ENCODE measurements at places on chromosomes 4 and X.

GRCh38 chrX:12949927-12950656 lies 24.8 kb upstream of the TMSB4X start:
- no peak for DNase-seq

- DNase-seq, result no peak
Observed at GRCh38 chr4:89303177-89303576, 4.4 kb downstream of the GPRIN3 start.

DNA sequence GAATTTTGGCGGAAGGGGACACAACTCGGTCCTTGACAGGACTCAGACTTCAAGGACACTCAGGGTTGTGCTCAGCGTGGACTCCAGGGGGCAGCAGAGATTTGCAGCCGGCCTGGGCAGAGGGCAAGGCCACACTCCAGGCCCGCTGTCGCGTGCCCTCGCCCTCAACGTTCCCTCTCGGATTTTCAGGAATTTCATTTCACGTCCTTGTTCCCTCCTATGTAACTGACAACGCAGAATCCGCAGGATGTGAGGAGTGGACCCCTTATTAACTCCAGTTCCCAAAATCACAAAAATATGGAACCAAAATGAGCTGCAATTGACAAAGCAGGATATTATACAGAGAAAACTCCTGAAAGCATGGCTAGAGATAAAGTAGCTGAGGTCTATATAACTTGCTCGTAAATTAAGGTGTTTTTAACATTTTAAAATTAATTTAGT lies 21.0 kb upstream of the DCTD start:
- DNase-seq, result peak; percentile 37

- DNase-seq, result no peak
Observed at GRCh38 chr4:176436293-176436973, 116.7 kb downstream of the SPCS3 start.

- DNase-seq, result no peak
Observed at GRCh38 chr4:169626331-169627282, 6.2 kb downstream of the CLCN3 start.

GRCh38 chr4:152666946-152667345 lies 12.9 kb downstream of the TMEM154 start:
- no peak for DNase-seq

DNA sequence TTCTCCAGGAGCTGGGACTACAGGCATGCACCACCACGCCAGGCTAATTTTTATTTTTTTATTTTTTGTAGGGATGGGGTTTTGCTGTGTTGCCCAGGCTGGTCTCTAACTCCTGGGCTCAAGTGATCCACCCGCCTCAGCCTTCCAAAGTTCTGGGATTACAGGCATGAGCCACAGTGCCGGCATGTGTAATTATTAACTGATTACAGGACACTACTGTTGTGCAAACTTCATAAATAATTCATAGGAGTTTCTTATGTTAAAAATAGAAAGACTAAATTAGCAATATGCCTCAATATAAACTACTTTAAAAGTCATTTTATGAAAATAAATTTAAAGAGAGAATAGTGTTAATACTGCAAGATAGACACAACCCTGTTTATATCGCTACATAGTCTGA lies 221.9 kb downstream of the SNCA start:
- DNase-seq, result no peak

DNA sequence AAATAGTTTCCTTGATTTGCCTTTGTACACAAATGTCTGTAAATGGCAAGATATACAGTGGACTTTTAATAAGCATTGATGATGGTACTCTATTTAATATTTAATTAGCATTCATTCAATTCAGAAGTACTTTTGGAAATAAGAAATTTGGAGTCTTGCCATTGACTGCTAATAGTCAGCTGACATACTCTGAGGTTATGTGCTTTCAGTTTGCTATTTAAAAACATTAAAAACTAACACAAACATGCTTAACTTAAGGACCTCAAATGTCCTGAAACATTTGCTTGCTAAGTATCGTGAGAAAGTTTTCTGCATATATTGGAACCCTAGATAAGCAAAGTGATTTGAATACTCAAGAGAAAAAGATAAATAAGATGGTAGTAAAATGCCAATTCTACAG lies 64.6 kb downstream of the REELD1 start:
- no peak for DNase-seq

DNA sequence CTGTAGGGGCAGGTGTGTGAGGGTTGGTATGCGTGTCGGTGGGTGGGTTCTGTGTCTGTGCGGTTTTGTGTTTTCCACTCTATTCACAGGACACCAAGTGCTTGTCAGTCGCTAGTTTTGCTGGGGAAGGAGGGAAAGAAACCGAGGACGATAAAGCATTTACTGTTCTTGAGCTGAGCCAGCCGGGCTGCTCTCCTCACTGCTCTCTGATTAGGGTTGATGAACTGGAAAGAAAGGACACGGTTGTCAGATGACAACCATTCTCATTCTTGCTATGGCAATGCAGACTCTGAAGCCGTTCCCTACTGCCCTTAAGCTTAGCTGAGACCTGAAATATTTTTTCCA lies 832 bp downstream of the EGFL6 start:
- no peak for DNase-seq

DNA sequence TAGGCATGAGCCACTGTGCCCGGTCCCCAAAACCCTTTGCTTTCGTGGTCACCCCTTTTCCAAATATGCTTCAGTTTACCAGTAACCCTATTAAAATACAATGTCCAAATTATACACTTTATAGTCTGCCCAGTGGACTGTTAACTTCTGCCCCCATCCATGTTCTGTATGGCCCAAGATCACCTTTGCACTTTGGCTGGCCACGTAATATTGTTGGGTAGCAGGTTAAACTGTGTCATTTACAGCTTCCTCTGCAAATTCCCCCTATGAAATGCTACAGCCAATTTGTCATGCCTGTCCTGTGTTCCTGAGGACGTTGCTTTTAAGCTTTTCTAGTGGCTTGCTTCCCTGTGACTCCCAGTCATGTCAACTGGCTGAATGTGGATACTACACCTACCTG lies 101.1 kb upstream of the IL13RA1 start:
- no peak for DNase-seq

GRCh38 chrX:17919896-17920446 lies 58.9 kb upstream of the RAI2 start:
- no peak for DNase-seq

DNA sequence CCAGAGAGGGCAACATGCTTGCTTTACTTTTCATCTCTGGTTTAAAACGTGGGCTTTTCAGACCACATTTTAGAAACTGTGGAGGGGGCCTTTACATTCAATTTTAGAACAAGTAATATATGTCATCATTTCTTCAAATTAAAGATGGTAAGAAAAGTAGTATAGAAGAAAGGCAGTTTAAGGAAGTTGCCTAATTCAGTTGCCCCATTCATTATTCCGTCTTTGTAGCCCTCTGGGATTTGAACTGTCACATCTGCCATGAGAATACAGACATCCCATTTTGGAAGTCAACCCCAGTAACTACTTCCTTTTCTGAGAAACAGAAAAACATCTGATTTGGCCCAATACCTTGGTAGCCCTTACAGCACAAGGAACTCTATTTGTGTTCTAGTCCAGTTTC lies 61.2 kb downstream of the PASD1 start:
- no peak for DNase-seq

All from D721Med (cell line).